ENCODE measurements at places on chromosomes 5 and 9.

DNA sequence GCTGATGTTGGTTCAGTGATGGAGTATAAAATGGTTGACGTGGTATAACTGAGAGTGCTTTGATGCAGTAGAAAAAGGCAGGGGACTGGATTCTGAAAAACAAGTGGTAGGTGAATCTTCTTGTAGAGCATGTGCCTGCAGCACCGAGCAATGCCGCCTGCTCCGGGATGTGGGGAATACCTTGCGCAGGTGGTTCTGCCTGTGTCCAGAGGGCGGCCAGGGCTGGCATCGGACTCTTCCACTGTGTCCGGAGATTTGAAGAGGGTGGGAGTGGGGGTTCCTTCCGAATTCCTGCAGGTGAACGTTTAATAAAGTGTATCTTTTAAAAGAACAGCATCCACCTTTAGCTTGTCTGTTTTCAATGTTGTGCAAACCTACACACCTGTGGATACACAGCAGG, 238.0 kb downstream of the FANCC start:
- DNase-seq = no peak

DNA sequence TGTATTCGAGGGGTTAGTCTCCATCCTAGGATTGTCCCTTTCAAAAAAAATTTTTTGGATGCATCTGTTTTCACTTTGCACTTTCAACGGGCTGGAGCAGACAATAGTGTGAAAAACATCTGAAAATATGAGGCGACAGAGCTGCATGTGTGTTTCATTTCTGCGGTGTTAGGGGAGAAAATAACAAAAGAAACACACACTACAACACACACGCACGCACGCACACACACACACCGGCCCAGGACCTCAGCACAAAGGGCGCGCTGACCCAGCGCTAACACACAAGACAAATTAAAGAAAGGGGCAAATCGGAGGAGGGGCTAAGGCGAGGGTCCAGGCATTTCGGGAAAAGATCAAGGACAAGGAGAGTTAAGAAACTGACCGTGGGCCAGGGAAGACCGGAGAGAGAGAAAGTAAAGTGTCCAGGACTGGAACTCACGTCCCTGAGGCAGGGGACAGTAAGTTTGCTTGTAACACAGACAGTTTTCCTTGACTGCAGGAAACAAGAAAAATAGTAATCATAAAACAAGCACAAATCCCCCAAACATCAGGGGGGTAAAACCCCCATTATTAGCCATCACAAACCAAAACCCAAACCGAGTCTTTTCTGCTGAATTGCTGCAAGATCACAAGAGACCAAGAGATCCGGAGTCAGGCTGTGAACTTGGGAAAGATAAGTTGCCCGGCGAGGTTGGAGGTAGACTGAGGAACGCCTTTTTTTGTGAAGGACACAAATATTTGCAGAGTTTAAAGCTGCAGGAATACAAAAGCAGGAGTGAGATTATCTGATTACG, 302.1 kb downstream of the PARP8 start:
- no peak for DNase-seq

- DNase-seq = no peak
Observed at GRCh38 chr5:154577416-154577815, 99.4 kb upstream of the HAND1 start.

- DNase-seq = no peak
Observed at GRCh38 chr9:13567833-13568232, 288.3 kb upstream of the MPDZ start.

GRCh38 chr5:74482523-74482922, 158.0 kb downstream of the ENC1 start:
- no peak for DNase-seq

All from memory B cell (primary cell).